K562 (cell line): ENCODE measurements at places on chromosomes 12 and 14.

- peak; percentile 80 for DNase-seq
These were observed 50.9 kb upstream of the BICDL1 start for GRCh38 chr12:119938049-119938667.

- DNase-seq, result no peak
These were observed 389.1 kb downstream of the AACS start for GRCh38 chr12:125454291-125454690.

- peak; percentile 57 for DNase-seq
These were observed 5.9 kb upstream of the GDF11 start for GRCh38 chr12:55736780-55737580.

GRCh38 chr12:83827860-83828259 lies 1084.7 kb downstream of the SLC6A15 start:
- DNase-seq, result no peak

DNA sequence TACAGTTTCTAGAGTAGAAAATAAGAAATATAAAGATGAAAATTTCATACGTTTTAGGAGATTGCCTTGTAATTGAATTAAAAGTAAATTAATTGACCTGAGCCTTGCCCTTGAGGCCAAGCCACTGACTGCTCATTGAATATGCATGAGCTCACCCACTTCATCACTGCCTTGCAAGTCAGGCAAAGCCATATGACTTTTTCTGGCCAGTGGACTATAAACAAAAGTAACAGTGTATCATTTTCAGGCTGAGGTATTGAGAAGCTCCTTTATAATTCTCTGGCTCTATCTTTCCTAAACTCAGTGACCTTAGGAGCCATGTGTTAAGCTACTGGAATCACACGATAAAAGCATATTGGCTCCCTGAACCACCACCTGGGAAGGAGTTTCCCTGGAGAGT lies 369.3 kb downstream of the NUAK1 start:
- DNase-seq, result no peak

DNA sequence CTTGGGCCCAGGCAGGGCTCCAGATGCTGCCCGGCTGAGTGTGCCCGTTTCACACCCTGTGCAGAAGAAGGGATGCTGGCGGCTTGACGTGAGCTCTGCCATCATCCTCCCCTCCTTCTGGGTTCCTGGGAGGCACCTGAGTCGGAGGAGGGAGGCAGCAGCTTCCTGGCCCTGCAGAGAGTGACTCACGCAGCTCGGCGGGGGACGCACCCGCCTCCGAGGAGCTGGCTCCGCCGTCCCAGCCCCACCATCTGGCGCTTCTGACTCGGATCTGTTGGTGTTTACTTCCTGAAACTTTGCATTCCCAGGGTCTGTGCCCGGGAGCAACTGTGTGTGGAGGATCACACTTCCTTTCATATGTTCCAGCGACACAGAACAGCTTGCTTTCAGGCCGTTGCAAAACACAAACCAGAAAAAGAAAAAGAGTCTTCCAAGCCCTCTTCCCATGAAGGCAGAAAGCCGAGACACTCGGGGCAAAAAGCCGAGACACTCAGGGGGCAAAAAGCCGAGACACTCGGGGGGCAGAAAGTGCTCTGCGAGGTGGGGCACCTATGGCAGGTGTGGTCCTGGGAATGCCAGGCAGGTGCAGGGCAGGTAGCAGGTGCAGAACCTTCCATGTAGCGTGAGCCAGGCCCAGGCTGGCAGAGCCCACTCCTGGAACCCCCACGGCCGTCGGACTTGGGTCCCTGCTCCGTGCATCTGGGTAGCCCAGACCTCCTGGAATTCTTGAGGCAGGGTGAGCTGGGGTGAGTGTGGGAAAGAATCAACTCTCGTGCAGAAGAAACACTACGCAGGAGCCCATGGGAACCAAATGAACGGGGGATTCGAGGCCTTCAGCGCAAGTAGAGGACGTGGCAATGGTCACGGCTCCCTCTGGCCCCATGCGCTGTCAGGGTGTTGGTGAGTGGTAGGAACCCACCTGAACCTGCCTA lies 27.6 kb upstream of the GALNT9 start:
- DNase-seq, result peak; percentile 23

GRCh38 chr12:130178282-130178681 lies 16.0 kb downstream of the FZD10 start:
- no peak for DNase-seq

DNA sequence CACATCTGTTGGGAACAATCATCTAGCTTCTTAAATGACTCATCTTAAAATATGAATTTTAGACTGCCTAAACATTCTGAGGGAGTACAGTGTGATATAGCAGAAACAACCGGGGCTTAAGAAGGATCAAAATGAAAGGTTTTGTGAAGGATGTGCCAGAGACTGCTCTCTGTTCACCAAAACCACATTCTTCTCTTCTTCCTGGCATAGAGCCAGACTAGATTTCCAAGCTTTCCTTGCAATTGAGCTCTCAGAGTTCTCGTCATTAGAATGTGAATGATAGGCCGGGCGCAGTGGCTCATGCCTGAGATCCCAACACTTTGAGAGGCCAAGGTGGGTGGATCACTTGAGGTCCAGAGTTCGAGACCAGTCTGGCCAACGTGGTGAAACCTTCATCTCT lies 94.5 kb downstream of the LRRIQ1 start:
- no peak for DNase-seq

GRCh38 chr14:56918849-56919574 lies 108.7 kb upstream of the OTX2 start:
- no peak for DNase-seq

- no peak for DNase-seq
These were observed 1.8 kb upstream of the CHST11 start for GRCh38 chr12:104454997-104455396.

DNA sequence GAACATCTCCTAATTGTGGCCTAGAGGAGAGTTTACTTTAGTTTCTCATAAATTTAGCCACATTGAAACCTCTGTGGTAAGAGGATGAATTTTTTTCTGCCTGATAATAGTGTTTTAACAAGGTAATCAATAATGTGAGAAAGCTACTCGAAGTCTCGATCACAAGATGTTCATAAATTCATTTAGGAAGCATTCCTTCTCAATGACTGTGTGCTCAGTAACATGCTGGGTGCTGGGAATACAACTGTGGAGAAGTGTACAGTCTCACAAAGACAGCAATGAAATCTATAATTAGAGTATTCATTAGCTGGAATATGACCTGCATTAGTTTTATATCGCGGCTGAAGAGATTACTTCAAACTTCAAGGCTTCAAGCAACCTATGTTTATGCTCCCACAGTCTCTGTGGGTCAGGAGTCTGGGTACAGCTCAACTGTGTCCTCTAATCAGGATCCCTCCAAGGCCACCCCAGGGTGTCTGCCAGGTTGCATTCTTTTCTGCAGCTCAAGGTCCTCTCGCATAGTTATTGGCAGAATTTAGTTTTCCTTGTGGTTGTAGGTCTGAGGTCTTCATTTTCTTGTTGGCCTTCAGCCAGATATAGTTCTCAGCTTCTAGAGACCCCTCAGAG lies 167.6 kb downstream of the ANO4 start:
- DNase-seq, result no peak

- DNase-seq, result no peak
These were observed 65.6 kb upstream of the RMST start for GRCh38 chr12:97397008-97397407.

DNA sequence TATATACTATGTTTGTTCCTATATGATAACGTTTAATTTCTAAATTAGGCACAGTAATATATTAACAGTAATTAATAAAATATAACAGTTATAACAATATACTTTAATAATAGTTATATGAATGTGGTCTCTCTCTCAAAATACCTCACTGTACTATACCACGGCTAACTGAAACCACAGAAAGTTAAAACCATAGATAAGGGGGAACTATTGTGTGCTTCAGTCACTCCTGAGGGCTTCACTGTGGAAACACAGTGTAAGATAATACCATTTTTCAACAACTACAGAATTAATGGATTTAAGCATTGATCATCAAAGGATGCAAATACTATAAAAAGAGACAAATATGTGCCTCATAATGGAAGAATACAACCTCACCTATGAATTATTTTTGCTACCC lies 266.4 kb upstream of the RGS6 start:
- DNase-seq, result no peak

GRCh38 chr12:23888396-23889068 lies 60.9 kb downstream of the SOX5 start:
- no peak for DNase-seq

- DNase-seq, result no peak
These were observed 62.6 kb downstream of the PDZRN4 start for GRCh38 chr12:41250748-41251147.

GRCh38 chr14:25431211-25432076 lies 381.5 kb upstream of the STXBP6 start:
- DNase-seq, result no peak

DNA sequence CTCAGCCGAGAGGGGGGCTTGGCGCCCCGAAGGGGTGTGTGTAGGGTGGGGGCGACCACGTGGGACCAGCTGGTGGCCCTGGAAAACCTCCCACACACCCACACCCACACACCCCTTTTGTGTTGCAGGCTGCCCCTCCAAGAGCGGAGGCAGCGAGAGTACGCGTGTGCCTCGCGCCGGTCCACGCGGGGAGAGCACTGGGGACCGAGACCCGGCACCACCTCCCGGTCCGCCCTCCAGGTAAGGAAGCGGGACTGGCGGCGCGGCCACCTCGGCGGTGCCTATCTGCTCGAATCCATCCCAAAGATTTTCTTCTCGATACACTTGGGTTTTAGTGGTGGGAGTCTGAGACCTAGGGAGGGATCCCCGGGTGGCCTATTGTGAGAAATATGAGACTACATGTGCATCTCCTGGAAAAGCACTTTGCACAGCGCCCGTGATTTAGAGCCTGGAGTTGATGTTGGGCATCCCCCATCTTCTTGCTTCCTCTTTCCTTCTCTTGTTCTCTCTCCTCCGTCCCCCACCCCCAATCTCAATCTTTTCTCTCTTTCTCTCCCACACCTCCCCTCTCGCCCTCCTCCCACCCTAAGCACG lies 393 bp downstream of the SYT1 start:
- DNase-seq, result no peak

GRCh38 chr14:68816943-68817430 lies 24.1 kb upstream of the ZFP36L1 start:
- DNase-seq, result no peak

- peak; percentile 32 for DNase-seq
These were observed 79.9 kb downstream of the NEDD1 start for GRCh38 chr12:96986883-96987523.

GRCh38 chr14:96926001-96926400 lies 128.8 kb downstream of the VRK1 start:
- no peak for DNase-seq

- no peak for DNase-seq
These were observed 9.9 kb downstream of the SLC5A8 start for GRCh38 chr12:101200145-101200544.

- DNase-seq, result no peak
These were observed 36.1 kb downstream of the PRORP start for GRCh38 chr14:35158491-35158890.

DNA sequence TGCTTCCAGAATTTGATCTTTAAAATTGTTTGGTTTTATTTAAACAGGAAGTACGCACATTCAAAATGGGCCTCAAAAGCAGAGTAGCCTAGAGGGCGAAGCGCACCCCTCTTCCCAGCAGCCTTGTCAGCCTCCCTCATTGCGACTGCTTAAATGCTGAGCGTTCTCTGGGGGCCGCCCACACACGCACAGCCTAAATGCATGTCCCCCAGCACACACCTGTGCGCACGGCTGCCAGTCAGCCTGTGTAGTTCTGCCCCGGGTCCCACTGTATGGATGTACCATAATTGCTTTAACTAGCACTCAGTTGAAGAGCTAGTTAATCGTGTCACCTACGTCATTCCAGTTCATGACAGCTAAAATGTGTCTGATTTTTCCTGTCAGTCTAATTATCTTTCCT lies 79.3 kb downstream of the TESC start:
- DNase-seq, result no peak

DNA sequence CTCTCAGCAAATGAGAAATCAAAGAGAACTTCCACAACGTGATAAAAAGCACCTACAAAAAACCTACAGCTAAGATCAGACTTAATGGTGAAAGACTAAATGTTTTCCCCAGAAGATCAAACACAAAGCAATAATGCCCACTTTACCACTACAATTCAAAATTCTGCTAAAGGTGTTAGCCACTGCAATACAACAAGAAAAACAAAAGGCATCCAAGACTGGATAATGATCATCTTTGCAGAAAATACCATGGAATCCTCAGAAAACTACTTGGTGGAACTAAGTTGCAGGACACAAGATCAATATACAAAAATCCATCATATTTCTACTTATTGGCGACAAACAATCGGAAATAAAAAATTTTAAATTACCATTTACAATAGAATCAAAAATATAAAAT lies 6.5 kb downstream of the DDX24 start:
- DNase-seq, result no peak

GRCh38 chr14:93430315-93431035 lies at the start of gene UNC79:
UNC79 (plus strand) TSS chr14:93430939; CDS start chr14:93431030, 91 bp downstream.
- no peak for DNase-seq

- no peak for DNase-seq
These were observed 87.1 kb downstream of the ZFP36L1 start for GRCh38 chr14:68705741-68706283.

GRCh38 chr12:2251526-2252209 lies 198.9 kb downstream of the CACNA1C start:
- DNase-seq, result no peak

GRCh38 chr12:9071518-9071917 lies 44.2 kb downstream of the A2M start:
- DNase-seq, result no peak

DNA sequence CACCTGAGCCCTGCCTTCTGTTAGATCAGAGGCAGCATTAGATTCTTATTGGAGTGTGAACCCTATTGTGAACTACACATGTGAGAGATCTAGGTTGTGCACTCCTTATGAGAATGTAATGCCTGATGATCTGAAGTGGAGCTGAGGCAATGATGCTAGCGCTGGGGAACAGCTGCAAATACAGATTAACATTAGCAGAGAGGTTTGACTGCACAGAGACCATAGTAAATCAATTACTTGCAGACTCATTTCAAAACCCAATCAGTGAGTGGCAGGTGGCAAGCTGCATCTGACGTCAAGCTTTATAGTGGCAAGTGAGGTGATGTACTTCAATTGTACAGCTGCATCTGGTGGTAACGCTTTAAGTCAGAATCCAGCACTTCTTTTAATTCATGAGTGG lies 141.6 kb downstream of the GPHN start:
- DNase-seq, result no peak

- peak; percentile 19 for DNase-seq
These were observed 64.3 kb downstream of the ANO6 start for GRCh38 chr12:45279931-45280830.

DNA sequence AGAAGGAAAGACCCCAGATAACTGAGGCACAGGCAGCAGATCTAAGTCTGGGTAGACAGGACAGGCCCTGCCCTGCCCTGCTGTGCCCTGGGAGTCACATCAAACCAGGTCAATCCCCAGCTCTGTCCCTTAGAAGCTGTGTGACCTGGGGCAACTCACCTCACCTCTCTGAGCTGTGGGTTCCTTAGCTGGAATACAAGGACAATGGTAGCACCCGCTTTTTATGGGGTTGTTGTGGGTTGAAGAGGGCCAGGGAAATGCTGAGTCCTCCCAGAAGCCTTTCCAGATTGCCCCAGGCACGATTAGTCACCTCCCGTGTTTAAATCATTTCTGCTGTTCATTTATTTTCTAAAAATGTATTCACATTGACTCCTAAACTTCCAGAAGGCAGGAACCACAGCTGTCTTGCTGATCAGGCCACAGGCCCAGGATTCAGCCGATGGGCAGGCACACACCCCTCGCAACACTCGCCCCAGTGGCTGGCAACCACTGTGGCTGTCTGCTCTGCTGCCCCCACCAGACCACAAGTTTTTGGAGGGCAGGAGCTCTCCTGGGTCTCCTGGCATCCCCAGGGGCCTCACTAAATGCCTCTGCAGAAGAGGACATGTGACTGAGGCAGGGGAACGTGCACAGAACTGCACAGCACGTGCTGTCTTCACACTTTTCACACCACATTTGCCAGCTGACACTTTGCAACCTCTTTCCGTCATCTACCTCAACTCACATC lies 3.0 kb downstream of the SELPLG start:
- no peak for DNase-seq
